Stomach (tissue), 19 donors: ENCODE measurements at places on chromosomes 7 and 10. TPM values are rescaled to one million over a fixed set of nuclear protein-coding genes. Genes with fewer than 3 reads are reported as not detected.

Gene LARP4B
- 33.6 TPM for total RNA-seq

Gene FAM24B
- total RNA-seq: 2.0 TPM

GRCh38 chr10:73862011-73862410 lies 12.3 kb downstream of the CAMK2G start:
- no peaks in the 10 kb centered on the region for H3K27me3 ChIP-seq
- no peak for DNase-seq
- peaks cover 74% of the 10 kb centered on the region for H3K36me3 ChIP-seq

- H3K4me1 ChIP-seq: no peaks in the 10 kb centered on the region
- no peak overlapping the region for H3K4me3 ChIP-seq
- no peaks in the 10 kb centered on the region for H3K36me3 ChIP-seq
- no peak overlapping the region for H3K27ac ChIP-seq
- no peak for DNase-seq
These were observed 176.5 kb upstream of the VWC2 start for GRCh38 chr7:49596701-49597491.

- peaks cover 34% of the 10 kb centered on the region for H3K4me1 ChIP-seq
- H3K27me3 ChIP-seq: no peaks in the 10 kb centered on the region
- no peak for DNase-seq
- no peak overlapping the region for H3K4me3 ChIP-seq
- H3K27ac ChIP-seq: peak overlapping the region; percentile 26
These were observed 7.9 kb downstream of the ESYT2 start for GRCh38 chr7:158821171-158822031.

DNA sequence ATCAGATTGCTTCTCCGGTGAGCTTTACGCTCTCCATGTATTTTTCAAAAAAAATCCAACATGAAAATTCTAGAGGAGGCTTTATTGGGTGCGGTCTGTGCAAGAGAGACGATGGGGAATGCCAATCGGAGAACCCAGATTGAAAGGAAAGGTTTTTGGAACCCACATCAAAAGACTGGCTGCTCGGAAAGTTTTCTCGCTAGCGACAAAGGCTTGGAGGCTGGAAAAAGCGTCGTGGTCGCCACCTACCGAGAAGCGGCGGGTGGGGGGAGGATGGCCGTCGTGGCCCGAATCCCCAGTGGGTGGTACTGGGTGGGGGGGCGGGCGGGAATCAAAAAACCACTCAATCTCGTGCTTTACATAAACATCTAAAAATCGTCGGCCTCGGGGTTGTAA lies 1.1 kb upstream of the GTF2I start:
- no peaks in the 10 kb centered on the region for H3K27me3 ChIP-seq
- no peaks in the 10 kb centered on the region for H3K36me3 ChIP-seq
- H3K27ac ChIP-seq: peak overlapping the region; percentile 100
- H3K4me3 ChIP-seq: peak overlapping the region; percentile 100

DNA sequence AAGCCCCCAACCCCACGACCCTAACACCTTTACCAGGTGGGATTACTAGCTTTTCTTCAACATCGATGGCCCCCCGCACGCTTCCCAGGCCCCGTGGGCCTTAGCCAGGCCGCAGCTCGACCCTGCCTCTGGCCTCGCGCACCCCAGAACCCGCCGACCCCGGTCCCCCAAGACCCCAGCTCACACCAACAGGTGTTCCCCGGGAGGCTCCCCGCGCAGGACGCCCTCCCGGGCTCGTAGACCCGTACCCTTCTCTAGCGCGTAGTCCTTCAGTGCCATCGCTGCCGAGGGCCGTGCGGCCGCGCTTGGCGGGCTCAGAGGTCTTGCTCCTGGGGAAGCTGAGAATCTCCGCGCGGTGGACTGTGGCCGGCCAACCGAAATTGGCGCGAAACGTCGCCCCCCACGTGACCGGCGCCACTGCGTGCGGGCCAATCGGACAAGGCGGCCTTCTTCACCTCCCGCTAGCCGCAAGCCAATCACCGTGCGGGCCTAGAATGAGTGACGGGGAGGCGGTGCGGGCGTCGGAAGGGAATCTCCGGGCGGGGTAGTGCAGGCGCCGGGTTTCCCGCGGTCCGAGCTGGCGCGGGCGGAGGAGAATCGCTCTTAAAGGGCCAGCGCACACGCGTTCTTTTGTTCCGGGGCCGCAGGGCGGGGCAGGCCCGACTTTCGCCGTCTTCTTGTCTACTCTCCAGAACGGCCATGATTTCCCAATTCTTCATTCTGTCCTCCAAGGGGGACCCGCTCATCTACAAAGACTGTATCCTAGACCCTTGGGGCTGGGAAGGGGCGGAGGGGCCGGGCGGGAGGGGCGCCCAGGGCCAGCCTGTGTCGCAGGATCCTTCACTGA lies at the start of the genes AP4M1 and MCM7:
AP4M1 (plus strand) TSS at position 628 of the 847 bp plus-strand sequence; CDS start at position 700, 72 bp downstream.
MCM7 (minus strand) TSS at position 382 of the 847 bp plus-strand sequence; CDS start at position 279, 103 bp downstream.
- H3K36me3 ChIP-seq: peaks cover 68% of the 10 kb centered on the region
- peak within 1 kb of the TSS; percentile 88 for H3K4me3 ChIP-seq
- no peaks in the 10 kb centered on the region for H3K27me3 ChIP-seq
- peaks cover 42% of the 10 kb centered on the region for H3K4me1 ChIP-seq
- peak within 1 kb of the TSS; percentile 96 for H3K27ac ChIP-seq

DNA sequence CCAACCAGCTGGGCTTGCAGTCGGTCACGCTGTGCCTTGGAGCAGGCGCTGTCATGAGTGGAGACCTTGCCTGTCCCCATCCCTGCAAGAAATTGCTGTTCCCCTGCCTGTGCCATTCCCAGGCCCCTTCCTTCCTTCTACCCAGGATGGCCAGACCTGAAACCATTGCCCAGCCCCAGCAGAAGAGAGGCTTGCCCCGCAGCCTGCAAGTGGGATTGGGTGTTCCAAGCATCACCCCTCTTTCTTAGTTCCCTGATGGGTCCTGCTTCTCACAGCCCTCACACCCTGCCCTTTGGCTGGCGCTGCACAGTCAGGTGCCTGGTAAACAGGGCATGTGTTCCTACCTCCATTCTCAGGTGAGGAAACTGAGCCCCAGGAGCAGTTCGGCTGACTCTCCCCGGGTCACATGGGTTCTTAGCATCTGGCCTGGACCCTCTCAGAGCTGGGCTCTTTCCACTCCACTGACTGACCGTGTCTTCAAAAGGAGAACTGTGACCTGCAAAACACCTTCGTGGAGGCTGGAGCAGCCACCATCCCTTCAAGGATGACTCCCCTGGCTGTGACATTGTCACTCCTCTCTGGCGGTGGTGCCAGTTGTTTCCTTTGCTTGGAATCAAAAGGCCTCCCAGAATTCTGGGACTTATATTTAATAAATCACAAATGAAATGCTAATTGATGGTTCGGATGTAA lies 41.9 kb upstream of the PDCD4 start:
- peaks cover 26% of the 10 kb centered on the region for H3K4me1 ChIP-seq
- no peaks in the 10 kb centered on the region for H3K36me3 ChIP-seq

GRCh38 chr7:49927631-49928030 lies 154.2 kb downstream of the VWC2 start:
- H3K27ac ChIP-seq: no peak overlapping the region
- no peak for DNase-seq
- H3K27me3 ChIP-seq: no peaks in the 10 kb centered on the region
- no peak overlapping the region for H3K4me3 ChIP-seq
- H3K36me3 ChIP-seq: no peaks in the 10 kb centered on the region

DNA sequence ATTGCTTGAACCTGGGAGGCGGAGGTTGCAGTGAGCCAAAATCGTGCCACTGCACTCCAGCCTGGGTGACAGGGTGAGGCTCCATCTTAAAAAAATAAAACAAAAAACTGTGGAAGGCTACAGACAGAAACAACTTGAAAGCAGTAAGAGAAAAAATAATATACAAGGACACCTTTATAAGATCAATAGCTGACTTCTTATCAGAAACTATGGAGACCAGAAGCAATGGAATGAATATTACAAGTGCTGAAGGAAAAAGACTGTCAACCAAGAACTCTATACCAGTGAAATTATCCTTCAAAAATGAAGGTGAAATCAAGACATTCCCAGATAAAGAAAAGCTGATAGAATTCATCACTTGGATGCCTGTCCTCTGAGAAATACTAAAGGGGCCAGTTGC lies 49.0 kb downstream of the RBAK start:
- no peak overlapping the region for H3K27ac ChIP-seq
- H3K4me1 ChIP-seq: no peaks in the 10 kb centered on the region
- no peaks in the 10 kb centered on the region for H3K36me3 ChIP-seq
- H3K27me3 ChIP-seq: peaks cover 6% of the 10 kb centered on the region
- DNase-seq: no peak

GRCh38 chr10:129707406-129708388 lies 240.7 kb downstream of the MGMT start:
- DNase-seq: peak; percentile 51
- H3K27ac ChIP-seq: no peak overlapping the region
- H3K36me3 ChIP-seq: no peaks in the 10 kb centered on the region

DNA sequence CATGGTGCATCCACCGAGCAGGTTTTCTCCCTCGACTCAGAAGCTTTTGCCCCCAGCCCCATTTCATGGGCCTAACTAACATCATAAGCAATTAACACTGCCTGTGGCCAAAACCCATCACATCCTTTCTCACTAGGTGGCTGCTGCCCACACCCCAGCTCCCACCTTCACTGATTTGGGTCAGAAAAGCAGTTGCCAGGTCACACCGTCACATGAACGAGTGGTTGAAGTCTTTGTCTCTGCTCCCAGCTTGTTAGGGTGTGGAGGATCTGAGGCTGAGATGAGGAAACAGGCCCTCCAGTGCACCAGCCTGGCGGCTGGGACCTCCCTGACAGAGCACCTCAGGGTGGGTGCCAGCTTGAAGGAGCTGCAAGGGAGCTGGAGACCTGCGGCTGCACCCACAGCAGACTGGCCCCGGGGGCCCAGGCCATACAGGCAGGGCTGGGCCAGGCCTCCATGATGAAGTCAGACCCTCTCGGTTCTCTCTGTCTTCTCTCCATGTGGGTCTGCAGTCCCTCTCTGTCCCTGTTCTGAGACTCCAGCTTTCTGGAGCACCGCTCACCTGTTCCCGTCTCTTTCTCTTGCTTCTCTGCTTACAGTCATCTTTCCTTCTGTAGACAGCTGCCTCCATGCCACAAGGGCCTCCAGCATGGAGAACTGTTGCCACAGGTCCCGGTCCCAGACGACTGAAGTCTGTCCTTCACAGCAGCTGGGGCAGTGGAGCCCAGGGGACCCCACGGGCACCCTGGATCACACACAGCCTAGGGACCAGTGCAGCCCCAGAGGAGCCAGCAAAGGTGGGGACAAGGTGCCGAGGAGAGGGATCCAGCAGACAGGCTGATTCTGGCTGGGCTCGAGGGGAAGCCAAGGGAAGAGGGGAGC lies 13.8 kb upstream of the INPP5A start:
- H3K27me3 ChIP-seq: no peaks in the 10 kb centered on the region
- no peak overlapping the region for H3K27ac ChIP-seq
- H3K4me3 ChIP-seq: no peak overlapping the region
- H3K4me1 ChIP-seq: peaks cover 19% of the 10 kb centered on the region
- H3K36me3 ChIP-seq: no peaks in the 10 kb centered on the region

DNA sequence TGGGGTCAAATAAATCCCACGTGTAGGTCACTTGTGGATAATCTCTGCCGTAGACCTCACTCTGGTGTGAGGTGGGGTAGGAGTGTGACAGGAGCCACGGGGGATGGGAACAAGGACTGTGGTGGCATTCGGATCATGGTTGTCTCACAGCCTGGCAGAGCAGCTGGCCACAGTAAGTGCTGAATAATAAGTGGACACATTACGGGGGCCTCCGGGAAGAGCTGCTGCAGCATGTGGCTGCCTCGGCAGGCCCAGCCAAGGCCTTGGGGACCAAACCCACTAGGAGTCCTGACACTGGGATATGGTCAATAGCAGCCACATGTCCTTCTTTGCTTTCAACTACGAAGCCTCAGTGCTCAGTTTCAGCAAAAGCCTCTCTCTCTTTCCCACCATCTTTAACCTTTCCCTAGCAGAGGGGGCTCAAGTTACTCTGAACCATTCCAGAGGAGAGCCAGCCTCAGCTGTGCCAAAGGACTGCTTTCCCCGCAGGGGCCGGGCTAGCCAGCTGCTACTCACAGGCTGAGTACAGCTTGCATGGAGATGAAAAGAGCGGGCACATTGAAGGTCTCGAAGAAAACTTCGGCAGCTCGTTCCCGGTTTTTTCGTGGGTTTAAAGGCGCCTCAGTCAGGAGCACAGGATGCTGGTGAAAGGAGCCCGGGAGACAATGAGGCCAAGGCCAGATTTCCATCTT lies 17.3 kb downstream of the ACTR1A start:
- no peak overlapping the region for H3K4me3 ChIP-seq
- no peak for DNase-seq
- H3K27ac ChIP-seq: no peak overlapping the region
- H3K4me1 ChIP-seq: no peaks in the 10 kb centered on the region
- H3K36me3 ChIP-seq: peaks cover 100% of the 10 kb centered on the region
- no peaks in the 10 kb centered on the region for H3K27me3 ChIP-seq

DNA sequence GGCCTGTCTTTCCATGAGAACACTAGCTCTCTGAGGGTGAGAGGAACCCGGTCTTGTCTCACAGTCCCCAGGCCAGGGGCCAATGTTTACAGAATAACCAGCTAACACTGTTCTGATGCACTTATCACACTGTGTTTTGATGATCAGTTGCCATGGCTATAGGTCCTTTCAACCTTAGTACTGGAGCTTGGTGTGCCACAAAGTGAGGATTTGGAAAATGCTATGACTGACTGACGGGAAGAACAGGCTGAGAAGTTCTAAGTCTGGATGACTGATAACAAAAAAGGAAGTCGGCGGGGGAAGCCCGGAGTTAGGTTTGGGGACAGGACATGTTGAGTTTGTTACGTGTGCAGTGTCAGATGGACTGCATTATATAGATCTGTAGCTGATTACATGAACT lies 141.8 kb downstream of the CTTNBP2 start:
- H3K27ac ChIP-seq: no peak overlapping the region
- no peaks in the 10 kb centered on the region for H3K27me3 ChIP-seq
- no peak for DNase-seq

DNA sequence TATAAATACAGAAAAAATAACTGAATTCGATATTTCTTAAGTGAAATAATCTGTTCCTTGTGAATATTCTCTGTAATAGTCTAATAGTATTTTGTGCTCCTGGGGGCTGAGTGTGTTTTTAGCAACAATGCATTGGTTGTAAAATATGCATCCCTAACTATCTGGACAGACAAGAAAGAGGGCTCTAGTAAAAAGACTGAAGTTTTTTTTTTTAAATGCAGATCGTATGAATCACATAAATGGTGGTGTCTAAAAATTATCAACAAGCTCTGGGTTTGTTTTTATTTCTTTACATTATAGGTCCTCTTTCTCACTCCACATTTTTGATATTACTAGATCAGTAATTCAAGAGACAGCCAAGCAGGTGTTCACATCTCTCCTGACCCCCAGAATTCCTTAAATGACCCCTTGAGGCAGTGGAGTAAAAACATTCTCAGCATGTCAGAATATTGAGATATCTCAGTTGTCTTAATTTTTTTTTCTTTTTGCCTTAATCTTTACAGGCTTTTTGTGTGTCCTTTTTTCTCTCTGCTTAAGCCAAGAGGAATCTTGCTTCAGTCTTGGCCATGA lies 18.2 kb downstream of the ARID5B start:
- no peak for DNase-seq
- H3K36me3 ChIP-seq: no peaks in the 10 kb centered on the region
- no peak overlapping the region for H3K27ac ChIP-seq
- H3K27me3 ChIP-seq: no peaks in the 10 kb centered on the region

GRCh38 chr10:130652544-130652943 lies 516.4 kb downstream of the GLRX3 start:
- no peak overlapping the region for H3K4me3 ChIP-seq
- H3K27ac ChIP-seq: no peak overlapping the region
- H3K4me1 ChIP-seq: no peaks in the 10 kb centered on the region

GRCh38 chr7:38716397-38716796 lies 85.2 kb upstream of the AMPH start:
- H3K4me3 ChIP-seq: no peak overlapping the region
- no peak for DNase-seq
- H3K36me3 ChIP-seq: peaks cover 6% of the 10 kb centered on the region
- no peak overlapping the region for H3K27ac ChIP-seq
- H3K4me1 ChIP-seq: no peaks in the 10 kb centered on the region
- no peaks in the 10 kb centered on the region for H3K27me3 ChIP-seq

GRCh38 chr7:104123786-104124185 lies 84.0 kb downstream of the ORC5 start:
- no peak overlapping the region for H3K4me3 ChIP-seq
- no peaks in the 10 kb centered on the region for H3K27me3 ChIP-seq
- H3K27ac ChIP-seq: no peak overlapping the region
- no peak for DNase-seq
